Astrocyte (in vitro differentiated cells and primary cell): ENCODE measurements at places on chromosomes 3 and 15.

DNA sequence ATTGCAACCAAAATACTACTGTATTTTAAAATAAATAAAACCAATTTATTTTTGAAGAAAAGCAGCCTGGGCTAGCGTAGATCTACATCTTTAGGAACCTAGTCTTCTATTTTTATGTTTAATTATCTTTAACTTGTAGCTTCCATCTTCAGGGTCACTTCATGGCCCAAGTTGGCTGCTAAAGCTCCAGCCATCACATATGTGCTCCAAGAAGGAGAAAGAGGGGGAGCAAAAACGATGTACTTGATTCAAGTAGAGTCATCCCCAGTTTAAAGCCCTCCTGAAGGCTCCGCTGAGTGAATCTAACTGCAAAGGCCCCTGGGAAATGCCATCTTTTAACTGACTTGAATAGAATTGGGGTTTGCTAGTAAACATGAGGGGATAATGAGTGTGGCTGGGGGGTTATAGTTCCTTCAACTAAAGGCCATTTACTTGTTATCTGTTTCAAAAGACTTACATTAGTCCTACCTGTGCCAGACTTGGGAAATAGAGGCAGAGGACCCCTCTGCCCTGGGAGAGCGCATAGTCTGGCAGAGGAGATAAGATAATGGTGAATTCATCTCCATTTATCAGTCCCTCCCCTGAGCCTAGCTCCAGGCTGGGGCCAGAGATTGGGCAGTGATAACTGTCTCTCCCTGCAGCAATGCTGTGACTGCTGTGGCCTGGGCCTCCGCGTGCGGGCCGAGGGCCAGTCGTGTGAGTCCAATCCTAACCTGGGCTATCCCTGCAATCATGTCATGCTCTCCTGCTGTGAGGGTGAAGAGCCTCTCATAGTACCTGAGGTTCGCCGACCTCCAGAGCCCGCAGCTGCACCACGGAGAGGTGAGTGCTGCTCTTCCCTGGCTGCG is 64.6 kb downstream of the FBLN2 start:
- no peak for DNase-seq

DNA sequence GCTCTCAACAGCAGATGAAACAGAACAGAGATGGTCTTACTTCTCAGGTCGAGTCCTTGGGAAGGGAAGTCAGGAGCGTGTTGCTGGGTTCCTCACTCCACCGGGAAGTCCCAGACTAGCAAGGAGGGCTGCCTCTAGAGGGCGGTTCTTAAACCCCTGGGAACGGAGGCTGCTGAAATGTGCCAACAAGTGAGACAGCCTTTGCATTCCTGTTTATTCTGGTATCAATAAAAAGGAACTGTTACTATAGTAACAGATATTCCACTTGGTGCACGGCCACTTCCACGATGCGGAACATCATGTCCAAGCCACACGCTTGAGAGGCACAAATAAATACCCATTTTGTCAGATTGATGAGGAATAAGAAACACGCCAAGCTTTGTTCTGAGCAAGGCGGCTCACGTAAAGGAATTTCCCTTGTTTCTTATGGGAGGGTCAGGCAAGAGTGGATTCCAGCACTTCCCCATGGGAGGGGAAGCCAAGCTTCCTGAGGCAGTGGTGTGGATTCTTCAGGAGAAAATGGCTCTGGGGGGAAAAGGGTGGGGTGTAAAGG is at the start of gene FAM107A:
Gene FAM107A (minus strand): TSS at position 123 of the 553 bp plus-strand sequence. CDS start 7,531 bp downstream, outside the sequence.
- peak; percentile 60 for DNase-seq

GRCh38 chr3:64067506-64068346 is 44.4 kb upstream of the PSMD6 start:
- DNase-seq = no peak

DNA sequence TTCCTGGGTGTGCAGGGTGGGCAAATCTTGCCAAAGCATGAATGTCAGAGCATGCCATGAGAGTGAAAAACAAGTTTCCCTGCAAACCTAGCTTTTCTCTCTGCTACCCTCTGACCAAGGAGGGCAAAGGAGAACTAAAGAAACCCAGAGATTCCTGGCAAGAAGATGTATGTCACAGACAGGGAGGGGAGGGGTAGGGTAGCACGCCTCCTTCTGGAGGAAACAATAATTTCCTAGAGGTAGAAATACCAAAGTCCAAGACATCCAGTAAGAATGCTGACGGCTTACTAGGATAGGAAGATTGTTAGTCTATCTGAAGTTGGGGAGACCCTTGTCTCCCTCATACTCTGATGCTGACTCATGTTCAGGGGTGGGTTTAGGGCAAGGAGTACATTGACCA is 203.9 kb downstream of the NR1D2 start:
- no peak for DNase-seq

- peak; percentile 54 for DNase-seq
Measured at GRCh38 chr3:11390411-11391131, 118.4 kb downstream of the ATG7 start.

GRCh38 chr3:143951351-143951971 is 20.2 kb upstream of the DIPK2A start:
- DNase-seq = no peak

DNA sequence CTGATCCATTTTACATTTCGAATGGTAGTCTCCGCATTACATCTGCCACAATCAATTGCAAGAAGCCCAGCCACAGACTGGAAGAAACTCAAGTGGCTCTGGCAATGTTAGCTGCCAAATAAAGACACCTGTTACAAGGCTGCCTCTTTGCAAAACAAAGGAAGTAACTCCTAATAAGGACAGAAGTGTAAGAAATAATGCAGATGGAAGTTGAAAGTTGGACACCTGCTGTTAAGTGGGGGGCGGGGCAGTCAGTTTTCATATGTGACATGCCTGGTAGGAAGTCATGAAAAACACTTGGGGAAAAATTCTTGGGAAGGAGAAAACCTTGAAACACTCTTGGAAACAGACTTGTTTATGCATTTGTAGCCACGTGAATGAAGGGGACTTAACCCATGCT is 54.1 kb upstream of the ATP2C1 start:
- no peak for DNase-seq

DNA sequence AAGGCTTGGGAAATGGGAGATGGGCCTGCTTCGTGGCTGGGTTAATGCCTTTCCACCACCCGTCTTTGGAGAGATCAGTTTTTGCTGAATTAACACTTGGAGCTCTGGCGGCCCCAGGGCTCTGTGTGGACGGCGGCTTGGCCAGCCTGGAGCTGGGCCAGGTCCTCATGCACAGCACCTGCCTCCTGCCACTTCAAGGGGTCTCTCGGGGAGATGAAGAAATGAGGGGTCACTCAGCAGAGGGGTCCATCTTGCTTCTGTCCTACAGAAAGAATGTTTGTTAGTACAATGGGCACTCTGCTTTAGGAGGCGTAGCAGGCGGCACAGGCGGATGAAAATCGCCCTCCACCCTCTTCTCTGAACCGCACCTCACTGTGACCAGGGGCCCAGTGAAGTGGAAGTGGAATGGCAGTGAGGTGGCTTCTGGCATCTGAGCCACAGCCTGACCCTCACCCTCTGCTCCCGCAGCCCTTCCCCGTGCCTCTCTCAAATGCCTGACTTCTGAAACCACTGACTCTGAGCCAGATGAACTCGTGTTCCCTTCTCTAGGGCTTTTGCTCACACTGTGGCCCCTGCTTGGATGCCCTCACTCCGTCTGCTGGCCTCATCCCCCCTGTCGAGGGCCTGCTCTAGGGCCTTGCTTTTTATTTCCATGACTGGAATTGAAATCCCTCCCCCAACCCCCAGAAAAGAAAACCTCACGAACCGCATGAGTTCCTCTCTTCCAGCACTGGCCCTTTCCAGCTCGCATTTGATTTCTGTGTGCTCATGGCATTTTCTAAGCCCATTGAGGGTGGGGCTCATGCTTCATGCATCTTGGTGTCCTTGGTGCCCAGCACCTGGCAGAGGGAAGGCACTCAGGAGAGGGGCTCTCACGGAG is 42.2 kb downstream of the CHDH start:
- no peak for DNase-seq

DNA sequence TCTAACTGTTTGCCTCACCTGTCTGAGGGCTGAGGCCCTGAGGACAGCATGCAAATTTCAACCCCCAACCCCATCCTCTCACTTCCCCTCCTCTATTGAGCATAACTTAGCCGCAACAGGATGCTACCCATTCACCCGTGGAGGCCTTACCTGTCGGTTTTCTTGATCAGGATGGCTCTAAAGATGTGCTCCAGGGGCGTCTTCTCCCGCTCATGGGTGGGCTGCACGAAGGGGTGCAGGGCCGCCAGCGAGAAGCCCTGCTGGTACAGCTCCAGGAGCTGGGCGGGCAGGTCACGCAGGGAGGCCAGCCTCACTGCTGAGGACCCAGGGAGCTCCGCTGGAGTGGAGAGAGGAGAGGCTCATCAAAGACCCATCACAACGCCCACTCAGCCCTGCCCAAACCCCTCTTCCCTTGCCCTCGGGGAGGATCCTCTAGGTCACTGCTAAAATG is 79.8 kb downstream of the RFTN1 start:
- DNase-seq = no peak
